ENCODE measurements at places on chromosomes 5 and 9.

DNA sequence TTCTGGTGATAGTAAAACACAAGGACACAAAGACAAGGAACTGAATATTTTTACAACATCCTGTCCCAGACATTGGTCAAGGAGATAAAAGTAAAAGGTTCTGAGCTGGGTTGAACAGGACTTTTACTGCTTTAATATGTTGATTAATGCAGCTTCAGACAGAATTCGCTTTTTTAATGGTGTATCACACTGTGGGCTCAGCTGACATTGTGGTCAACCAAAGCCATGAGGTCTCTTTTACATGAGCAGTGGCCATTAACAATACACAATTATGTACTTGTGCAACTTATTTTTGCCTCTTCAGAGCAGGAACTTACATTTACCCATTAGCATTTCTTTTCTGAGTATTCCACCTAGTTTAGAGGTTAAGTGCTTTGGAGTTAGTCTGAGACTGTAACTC lies 22.8 kb upstream of the ERBIN start:
- DNase-seq = no peak

DNA sequence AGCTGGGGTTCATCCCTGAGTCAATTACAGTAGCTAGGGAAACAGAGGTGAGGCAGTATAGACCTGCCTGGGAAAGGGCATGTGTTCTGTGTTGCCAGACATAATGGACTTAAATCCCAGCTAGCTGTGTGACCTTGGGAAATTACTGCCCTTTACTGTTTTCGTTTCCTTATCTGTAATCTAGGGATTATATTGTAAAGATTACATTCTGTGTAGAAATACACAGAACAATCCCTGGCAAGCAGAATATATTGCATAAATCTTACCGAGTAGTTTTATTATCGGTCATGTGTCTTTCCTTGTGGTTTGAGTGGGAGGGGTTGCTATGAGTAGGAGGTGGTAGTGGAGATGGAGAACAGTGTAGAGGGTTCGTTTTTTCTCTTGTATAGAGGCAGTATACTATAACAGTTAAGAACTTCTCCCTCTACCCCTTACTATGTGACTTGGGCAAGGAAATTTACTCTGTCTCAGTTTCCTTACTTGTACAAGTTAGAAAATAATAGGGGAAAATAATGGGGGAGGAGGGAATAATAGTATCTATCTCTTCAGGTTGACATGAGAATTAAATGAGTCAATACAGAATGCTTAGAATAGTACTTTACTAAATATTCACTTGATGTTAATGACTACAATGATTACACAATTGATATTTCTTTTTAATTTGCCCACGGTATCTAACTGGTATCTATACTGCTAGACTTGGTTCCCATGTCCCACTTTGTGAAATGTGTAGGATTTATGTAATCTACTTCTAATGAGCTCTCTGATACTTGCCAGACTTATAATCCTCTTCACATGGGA lies 7.1 kb upstream of the DMXL1 start:
- DNase-seq = peak; percentile 8

- DNase-seq = no peak
Measured at GRCh38 chr5:52895572-52896413, 93.4 kb upstream of the ITGA2 start.

GRCh38 chr9:76162086-76162730 lies 232.0 kb downstream of the RFK start:
- peak; percentile 56 for DNase-seq

GRCh38 chr9:134007150-134007549 lies 15.0 kb upstream of the VAV2 start:
- DNase-seq = no peak

DNA sequence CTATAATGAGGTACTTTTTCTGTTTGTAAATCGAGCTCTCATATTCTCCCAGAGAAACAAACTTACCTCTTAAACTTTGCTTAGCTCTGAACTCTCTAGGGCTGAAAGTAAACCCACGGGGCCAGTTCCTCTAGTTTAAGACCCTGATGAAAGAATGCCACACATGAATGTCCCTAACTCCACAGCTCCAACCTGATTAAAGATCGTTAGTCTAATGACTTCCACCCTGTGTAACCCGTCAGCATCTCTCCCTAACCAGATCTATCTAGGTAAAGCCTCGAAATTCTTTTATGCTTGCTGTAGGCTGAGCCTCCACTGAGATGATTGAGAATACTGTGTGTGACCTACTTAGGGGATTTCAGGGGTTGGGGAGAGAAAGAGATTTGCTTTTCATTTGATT lies 27.0 kb downstream of the ADRA1B start:
- no peak for DNase-seq

DNA sequence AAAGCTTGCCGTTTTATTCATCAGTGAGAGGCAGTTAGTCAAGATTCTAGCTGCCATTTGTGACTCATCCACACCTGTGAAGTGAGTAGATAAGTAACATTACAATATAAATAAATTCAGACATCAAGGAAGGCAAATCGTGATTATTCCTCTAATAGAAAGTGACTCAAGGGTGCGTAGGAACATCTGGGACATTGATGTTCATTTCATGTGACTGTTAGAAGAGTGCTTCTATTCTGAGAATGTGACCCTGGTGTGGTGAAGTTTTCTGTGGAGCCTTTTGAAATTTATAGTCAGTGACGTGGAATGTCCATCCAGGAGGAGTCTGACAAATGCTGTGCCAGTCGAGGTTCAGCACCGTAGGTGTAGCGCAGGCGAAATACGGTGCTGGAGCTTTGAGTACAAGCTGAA lies 48.4 kb upstream of the FAM240B start:
- no peak for DNase-seq

DNA sequence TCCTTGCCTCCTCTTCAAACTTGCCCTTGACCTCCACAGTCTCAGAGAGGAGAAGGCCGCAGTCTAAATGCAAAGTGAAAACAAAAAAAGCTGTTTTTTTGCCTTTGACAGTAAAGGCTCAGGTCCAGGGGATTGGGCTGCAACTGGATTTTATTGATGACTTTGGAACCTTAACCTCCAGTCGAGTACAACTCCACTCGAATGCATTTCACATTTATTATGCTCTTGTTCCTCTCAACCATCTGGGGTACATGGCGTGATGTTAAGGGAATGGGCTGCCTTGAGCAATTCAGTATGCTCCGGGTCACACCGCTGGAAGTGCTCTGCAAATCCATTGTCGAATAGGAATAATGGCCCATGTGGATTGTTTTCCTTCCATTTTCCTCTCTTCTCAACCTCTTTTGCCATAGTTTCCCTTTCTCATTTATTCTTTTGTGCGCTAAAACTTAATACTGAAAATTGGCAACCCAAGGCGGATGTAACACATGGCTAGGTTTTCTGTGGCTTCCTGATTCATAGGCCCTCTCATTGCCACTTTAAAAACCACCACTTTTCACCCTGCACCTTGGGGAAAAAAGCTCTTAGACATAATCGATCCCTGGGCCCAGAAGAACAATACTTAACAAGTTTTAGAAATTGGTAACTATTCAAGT lies 34.3 kb downstream of the ITK start:
- DNase-seq = no peak

GRCh38 chr5:100832252-100833230 lies 70.5 kb downstream of the ST8SIA4 start:
- no peak for DNase-seq

DNA sequence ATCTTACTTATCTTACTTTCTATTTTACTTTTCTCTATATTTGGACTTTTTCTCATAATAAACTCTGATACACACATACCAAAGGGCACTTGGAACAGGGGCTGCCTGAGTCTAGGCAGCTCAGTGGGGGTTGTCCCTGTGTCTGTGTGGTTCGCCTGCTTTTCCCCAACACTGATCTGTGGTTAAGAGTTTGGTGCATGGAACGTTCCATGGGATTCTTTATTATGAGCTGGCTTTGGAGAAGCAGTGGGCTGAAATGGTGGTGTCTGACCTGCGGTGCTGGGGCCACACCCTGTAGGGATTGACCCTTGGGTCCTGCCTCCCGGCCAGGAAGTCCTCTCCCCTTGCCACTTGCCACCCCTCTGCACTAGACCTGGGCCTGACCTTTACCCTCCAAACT lies 47.4 kb downstream of the ANKRD33B start:
- peak; percentile 46 for DNase-seq

- DNase-seq = peak; percentile 68
Measured at GRCh38 chr5:140112685-140113179, 1.2 kb upstream of the PURA start.

DNA sequence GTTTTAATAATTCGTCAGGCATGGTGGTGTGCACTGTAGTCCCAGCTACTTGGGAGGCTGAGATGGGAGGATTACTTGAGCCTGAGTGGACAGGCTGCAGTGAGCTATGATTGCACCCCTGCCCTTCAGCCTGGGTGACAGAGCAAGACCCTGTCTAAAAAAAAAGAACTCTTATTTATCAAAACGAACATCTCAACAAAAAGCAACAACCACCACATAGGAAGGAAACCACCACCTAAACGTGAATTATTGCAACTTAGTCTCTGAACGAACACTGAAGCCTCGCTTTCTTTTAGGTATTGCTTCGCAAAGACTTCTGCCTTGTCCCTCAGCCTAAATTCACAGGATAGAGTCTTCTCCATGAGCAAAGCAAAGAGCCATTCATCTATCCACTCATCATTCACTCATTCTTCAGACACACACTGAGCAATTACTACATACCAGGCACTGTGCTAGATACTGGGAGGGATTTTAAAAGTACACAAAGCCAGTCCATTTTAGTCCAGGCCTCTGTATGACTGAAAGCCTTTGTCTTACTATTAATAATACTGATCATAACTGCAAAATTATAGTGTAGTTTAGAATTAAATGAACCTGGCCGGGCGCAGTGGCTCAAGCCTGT lies 57.4 kb downstream of the THBS4 start:
- DNase-seq = no peak

- peak; percentile 88 for DNase-seq
Measured at GRCh38 chr5:14406554-14406849, 175.1 kb upstream of the OTULINL start.

DNA sequence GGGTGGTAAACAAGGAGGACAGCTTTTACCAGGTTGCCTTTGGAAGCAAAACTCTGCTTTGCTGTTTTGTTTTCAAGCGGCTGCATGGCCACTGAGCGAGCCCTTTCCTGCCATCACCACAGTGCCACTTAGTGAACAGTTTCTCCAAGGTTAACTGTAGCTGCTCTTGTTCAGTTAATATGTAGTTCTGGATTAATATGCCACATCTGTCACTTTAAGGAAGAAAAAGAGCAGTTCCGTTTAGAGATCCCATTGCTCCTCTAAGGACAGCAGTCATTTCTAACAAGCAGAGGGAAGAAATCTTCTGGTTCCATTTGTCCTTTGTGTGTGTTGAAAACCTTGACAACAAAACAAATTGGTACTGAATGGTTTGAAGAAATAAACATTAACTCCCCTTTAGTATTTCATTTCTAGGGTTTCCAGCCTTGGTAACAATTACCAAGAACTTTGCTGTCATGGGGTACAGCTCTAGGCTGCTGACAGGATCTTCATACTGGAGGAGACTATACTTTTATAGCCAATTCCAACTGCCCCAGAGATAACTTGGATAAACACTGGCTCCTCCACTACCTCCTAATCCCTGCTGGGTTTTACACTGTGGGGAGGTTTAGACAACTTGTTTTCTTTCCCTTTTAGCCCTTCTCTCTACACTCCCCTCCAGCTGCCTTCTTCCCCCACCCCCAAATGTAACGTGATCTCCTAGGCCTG lies 10.3 kb upstream of the ABL1 start:
- DNase-seq = peak; percentile 80

DNA sequence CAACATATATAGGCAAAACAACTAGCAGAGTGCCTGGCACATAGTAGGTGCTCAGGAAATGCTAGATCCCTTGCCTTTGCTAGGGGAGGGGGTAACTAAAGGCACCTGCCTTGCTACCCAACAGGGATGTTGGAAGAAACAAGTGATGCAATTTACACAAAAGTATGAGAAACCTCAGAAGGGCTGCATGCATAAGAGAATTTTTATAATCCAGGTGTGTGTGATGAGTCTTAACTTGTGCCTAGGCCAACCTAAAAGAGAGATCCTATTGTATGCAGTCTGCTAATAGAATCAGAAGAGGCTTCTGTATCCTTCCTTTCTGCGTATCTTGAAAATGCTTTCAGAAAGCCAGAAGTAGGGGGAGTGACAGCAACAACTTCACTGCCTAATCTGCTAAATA lies 135.9 kb downstream of the SLIT3 start:
- no peak for DNase-seq

DNA sequence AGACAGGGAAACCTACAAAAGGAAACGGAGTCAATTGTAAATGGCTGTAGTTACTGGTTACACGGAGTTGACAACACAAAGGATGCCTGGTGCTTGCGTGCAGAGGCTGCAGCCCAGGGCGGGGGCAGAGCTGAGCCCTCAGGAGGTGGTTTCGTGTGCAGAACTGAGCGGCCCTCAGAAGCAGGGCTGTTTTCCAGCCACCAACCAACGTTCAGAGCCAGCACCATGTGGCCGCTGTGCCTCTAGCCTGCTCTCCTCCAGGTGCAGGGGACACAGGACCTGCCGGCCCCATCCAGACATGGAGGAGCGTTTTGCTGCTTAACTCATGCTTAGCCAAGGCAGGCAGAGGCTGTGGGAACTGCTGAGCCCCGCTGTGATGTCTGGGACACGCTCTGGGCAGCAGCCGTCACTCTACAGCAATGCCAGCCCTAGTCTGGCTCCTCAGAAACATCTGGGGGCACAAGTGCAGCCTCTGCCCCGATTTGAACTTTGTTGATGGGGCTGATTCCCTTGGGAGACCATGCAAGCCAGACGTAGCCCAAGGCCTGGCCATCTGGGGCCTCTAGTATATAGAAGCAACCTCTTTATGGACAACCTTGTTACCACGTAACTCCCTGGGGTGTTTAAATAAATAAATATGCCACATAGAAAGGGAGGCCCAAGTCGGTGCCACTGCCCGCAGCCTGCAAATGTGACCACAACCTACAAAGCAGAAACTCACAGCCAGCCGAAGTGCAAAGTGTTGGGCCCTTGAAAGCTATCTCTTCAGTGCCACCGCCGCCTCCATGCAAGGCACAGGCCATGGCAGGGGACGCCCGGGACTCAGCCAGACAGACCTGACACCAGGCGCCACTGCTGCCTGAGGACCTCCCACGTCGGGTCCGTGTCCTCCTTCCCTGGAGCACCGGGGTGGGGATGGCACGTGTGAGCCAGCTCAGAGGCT lies 42.1 kb downstream of the NKD2 start:
- no peak for DNase-seq

- DNase-seq = peak; percentile 62
Measured at GRCh38 chr5:148776780-148777179, 49.6 kb upstream of the ADRB2 start.

DNA sequence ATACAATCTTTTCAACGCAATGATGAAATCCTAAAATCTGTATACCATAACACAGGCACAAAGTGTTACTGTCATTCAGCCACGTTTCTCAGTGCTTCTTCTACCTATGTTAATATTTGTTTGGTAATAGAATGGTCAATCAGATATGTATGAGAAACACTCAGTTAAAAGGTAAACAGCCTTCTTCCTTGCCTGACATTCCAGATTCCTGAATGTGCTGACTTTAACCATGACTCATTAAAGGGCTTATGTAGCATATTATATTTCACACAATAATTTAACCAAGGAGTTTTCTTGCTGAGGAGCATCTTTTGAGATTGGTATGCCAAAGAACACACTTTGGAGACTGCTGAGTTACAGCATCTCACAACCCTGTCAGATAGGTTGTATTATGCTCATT lies 187.6 kb downstream of the CETN3 start:
- peak; percentile 63 for DNase-seq

GRCh38 chr9:124658165-124659017 lies 112.7 kb downstream of the NR6A1 start:
- DNase-seq = peak; percentile 99

GRCh38 chr9:135809166-135809565 lies 98.2 kb downstream of the CAMSAP1 start:
- peak; percentile 79 for DNase-seq

Measured in fibroblast of upper back skin (primary cell).